ENCODE measurements at places on chromosomes 6 and 20. TPM values are rescaled to one million over a fixed set of nuclear protein-coding genes. Genes with fewer than 3 reads are reported as not detected.

DNA sequence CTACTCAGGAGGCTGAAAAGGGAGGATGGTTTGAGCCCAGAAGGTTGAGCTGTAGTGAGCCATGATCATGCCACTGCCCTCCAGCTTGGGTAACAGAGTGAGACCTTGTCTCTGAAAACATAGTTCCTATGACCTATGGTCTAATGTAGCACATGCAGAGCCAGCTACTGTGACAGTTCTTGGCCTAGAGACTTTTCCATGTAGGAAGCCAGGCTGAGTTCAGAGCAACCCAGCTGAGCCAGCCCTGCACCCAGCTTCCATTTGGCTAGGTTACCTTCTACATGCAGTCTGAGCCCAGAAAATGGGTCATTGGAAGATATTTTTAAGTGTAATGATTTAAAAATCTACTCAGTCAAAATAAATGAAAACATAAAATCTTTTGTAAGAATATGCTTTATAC lies 92.8 kb downstream of the FNDC1 start:
- DNase-seq = no peak

The ZSCAN31 gene
- polyA plus RNA-seq = 0.25 TPM

DNA sequence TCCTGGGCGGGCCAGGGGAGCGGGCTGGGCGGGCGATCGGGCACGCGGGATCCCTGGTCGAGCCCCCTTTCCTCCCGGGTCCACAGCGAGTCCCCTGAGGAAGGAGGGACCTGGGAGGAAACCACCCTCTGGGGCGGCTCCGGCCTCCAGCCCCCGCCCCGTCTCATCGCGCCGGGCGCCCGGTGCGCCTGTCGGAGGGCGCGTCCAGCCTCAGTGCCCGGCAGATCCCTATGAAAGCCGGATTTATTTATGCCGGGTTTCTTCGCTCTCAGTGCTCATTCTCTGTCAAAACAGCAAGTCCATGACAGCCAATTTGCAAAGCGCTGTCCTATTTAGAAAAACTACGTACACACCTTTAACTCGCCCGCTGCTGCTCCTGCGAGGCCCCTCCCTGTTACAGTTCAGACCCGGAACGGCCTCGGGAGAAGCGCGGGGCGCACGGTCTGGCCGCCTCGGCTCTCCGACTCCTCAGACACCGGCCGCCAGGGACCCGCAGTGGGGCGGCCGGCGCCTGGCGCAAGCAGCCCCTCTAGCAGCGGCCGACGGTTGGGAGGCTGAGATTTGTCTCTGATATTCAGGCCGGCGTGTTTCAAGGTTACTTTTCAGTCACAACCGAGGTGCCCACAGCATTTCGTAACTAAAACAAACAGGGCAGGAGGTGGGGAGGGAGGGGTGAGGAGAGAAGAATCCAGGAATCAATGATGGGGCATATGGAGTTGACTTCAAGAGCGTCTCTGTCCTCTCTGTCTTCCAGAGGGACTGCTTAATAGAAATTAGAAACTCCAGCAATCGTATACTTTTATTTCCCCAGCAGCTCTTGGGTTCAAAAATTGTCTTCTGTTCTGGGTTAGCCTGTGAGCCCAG lies 782 bp upstream of the FOXA2 start:
- no peak for DNase-seq

DNA sequence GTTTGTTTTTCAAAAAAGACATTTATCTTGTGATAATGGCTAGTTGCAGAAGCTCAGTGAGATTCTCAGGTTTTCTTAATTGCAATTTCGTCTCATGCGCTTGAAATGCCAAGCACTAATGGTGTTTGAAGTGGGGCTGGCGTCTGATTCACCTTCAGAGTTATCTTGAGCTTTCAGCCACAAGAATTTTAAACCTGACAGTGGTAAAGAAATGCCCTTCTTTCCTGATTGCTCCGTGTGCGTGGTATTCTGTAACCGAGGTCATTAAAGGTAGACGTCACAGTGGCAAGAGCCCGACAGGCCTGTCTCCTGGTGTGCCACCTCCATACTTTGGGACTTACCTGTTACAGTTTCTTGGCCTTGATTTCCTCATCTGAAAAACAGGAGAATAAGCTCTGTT lies 126.5 kb upstream of the QKI start:
- DNase-seq = no peak

GRCh38 chr6:118889163-118889562 lies 4.8 kb upstream of the ASF1A start:
- no peak for DNase-seq

- peak; percentile 60 for DNase-seq
These were observed at the start of gene RNF8 for GRCh38 chr6:37353761-37354525. TSS of gene RNF8 (plus strand) at chr6:37353983. CDS start at chr6:37354165, 182 bp downstream.

DNA sequence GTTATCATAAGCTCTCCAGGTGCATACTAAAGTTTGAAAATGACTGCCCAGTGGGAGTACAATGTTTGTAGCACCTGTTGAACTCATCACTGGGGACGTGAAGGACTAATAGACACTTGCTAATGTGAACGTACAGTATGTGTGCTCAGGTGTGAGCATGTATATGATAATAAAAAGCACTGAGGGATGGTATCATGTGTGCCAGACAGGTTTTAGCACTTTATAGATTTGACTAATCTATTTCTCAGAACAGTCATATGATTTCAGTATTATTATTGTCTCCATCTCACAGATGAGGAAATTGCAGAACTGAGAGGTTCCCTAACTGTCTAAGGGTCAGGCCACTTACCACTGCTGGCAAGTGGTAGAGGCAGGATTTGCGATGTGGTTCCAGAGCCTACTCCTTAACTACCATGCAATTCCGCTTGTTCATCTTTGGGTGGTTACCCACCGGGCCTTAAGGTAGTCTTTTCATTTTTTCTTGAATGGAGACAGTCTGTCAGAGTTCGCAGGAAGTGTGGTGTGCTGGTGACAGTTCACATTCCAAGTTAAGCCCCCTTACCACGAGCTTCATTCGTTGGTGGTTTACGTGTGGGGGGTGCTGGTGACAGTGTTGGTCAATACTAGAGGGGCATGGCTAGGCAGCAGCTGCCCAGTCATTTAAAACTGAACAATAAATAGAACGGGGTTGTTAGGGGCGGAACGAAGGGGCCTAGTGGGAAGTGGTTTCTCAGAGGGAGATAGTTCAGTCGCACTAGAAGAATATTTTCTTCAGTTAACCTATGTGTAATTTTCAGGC lies 46.8 kb downstream of the RREB1 start:
- DNase-seq = peak; percentile 76

DNA sequence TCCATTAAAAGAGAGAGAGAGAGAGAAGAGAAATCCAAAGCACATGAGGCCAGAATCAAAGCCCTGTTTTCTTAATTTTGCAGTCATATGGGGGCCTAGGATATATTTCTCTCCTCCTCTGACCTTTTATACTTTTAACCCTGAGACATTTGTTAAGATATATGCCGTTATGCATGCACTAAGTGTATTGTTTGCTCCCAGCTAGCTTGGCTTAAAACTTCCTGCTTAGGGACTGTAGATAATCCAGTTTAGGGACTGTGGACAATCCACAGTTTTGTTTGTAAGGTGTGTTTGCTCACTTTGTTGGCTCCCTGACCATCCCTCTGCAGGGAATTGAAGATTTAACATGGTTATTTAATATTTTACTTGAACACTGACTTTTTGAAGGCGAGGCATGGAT lies 166.3 kb upstream of the TSHZ2 start:
- no peak for DNase-seq

DNA sequence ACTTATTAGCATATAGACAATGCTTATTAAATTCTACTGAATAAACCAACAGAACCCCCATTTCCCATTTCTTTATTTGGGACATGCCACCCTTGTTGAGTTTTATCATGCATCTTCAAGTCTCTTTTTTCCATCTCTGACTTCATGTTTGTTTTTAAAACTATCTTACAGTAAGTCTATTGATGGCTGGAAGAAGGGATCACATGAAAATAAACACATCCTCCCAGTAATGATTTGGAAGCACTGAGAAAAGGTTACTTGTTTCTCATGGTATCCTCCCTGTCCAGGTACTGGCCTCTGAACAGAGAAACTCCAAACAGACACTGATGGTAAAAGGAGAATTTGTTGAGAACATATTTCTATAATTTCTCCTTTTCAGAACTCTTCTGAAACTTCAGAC lies 74.9 kb downstream of the KIF13A start:
- DNase-seq = no peak

The METTL24 gene
- polyA plus RNA-seq = not detected

The ANKEF1 gene
- polyA plus RNA-seq = 0.15 TPM

The MAK gene
- 0.68 TPM for polyA plus RNA-seq

GRCh38 chr6:123551939-123552707 lies 84.6 kb downstream of the TRDN start:
- DNase-seq = no peak

The TENT5A gene
- polyA plus RNA-seq = 9.1 TPM

The OR2J3 gene
- polyA plus RNA-seq = not detected

GRCh38 chr6:150091476-150091875 lies 22.6 kb upstream of the ULBP3 start:
- DNase-seq = no peak

DNA sequence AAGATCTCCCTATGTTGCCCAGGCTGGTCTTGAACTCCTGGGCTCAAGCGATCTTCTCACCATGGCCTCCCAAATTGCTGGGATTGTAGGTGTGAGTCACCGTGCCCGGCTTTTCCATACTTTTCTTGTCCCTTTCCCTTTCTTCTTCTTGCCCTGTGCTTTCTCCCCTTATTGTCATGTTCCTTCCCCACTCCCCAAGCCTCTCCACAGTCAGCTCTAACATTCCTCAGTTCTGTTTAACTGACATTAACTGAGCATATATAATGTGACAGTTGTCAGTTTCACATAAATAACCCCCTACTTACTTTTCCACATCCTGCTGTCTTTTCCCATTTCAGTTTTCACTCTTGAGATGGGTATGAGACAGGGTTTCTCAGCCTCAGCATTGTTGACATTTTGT lies 9.5 kb upstream of the RNF8 start:
- DNase-seq = no peak

DNA sequence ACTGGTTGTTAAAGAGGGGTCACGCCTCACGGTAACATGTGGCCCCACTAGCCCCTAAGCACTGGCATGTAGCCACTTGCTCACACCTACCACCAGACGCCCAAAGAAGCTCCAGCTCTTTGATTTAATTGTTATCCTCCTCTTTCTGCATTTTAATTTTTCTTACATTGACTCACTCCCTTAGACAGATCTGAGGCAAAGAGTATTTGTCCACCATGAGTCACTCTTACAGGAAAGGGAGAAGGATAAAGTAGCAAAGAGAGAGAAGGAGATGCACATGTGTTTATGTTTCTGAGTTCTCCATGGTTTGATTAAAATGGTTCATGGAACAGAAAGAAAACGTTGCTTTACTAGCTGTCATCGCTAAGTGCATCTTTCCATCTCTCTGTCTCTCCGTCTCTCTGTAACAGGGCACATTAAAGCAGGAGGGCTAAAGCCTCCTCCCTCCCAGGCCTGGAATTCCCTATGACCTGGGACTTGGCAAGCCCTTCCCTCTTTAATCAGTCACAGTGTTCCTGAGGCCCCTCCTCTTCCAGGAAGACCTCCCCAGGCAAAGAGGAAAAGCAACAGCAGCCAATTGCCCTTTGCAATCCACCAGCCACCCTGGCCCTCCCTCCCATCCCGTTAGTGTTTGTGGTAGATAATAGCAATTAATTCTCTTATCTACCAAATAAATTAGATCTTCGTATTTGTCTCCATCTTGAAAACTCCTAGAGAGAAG lies 112.8 kb upstream of the TSHZ2 start:
- DNase-seq = no peak

- no peak for DNase-seq
These were observed 11.3 kb downstream of the PPP1R3G start for GRCh38 chr6:5096482-5096881.

GRCh38 chr20:3704087-3704486 lies 8.3 kb downstream of the SIGLEC1 start:
- DNase-seq = no peak

DNA sequence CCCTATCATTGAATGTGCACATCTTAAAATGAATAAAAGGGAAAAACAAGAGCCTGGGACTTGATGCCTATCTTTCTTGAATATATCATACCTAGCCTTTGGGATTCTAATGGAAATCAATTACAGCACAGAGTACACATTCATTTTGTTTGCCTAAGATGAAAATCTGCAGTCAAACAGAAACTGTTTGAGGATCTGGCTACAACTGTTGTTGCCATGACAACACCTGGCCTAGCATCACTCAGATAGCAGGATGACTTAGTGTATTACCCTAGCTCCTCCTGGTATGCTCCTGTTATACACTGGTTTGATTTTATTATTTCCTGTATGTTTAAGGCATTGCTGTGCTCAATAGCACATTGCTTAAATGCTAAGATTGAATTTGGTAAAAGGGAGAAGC lies 71.5 kb upstream of the LAMP5 start:
- no peak for DNase-seq

- no peak for DNase-seq
These were observed 204.0 kb downstream of the TSHZ2 start for GRCh38 chr20:53176134-53176533.

The GINS1 gene
- polyA plus RNA-seq = 0.06 TPM

The SRMS gene
- not detected for polyA plus RNA-seq

The POM121L2 gene
- not detected for polyA plus RNA-seq

DNA sequence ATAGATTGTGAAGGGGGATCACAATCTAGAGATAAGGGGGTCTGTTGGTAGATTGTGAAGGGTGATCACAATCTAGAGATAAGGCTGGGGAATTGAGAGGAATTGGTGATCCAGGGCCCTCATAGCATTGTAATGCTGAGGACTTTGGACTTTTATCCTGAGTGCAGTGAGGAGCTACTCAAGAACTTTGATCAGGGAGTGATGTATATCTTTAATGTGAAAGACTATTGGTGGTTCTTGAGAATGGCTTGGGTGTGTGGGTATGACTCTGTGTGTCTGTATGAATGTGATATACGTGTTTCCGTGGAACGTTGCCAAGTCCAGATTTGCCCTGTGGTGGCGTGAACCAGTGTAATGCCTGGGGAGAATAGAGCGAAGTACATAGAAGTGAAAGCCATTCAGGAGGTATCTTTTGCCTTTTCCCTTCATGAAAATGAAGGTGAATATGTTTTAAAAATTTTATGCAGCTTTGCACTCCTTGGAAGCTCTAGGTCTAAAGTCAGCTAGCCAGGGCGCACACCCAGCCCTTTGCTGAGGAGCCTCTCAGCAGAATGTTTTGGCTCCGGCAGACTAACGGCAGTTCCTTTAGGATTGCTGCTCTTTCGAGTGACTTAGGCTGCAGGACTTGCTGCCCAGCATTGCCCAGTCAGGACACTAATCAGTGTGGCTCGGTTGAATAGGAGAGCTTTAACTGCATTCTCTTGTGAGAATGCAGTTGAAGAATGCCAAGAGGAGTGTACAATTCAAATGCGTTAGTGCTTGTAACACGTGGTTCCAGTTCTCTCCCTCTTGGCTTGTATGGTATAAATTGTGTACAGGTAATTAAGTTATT lies 3.5 kb downstream of the ZFAND3 start:
- no peak for DNase-seq

GRCh38 chr6:170375661-170376060 lies 69.1 kb downstream of the FAM120B start:
- DNase-seq = no peak

All from CD14-positive monocyte (primary cell).